ENCODE measurements at places on chromosomes 7 and 10.

GRCh38 chr7:123148813-123149212 lies 51.0 kb downstream of the SLC13A1 start:
- no peak for DNase-seq

GRCh38 chr7:127107601-127108007 lies 145.1 kb downstream of the GRM8 start:
- DNase-seq: peak; percentile 10

DNA sequence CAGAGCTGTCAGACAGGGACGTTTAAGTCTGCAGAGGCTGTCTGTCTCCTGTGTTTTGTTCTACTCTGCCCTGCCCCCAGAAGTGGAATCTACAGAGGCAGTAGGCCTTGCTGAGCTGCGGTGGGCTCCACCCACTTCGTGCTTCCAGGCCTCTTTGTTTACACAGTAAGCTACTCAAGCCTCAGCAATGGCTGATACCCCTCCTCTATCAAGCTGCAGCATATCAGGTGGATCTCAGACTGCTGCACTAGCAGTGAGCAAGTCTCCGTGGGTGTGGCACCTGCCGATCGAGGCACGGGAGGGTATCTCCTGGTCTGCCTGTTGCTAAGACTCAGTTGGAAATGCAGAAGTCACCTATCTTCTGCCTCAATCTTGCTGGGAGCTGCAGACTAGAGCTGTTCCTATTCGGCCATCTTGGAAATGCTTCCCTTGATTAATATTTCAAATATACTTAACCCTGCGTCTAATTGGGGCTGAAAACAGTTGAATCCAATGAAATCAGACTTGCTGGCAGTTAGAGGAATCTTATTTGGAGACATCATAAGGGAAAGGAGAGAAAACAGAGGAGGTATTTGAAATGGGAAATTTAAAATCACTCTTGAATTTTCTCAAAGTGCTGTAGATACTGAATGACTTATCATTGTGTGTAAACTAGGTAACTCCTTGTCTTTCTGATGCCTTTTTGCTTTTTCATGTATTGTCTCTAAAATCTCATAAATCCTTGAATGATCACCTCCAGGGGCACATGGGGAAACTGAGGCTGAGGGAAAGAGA lies 13.8 kb upstream of the CYP3A5 start:
- DNase-seq: no peak

- DNase-seq: no peak
These were observed 31.3 kb downstream of the CH25H start for GRCh38 chr10:89175816-89176215.

GRCh38 chr10:125375210-125375609 lies 214.8 kb upstream of the CTBP2 start:
- DNase-seq: no peak
